Left lung (tissue), 14 donors: ENCODE measurements at places on chromosomes 5 and 9. TPM values are rescaled to one million over a fixed set of nuclear protein-coding genes. Genes with fewer than 3 reads are reported as not detected.

GRCh38 chr5:150489360-150490295, 18.3 kb upstream of the NDST1 start:
- DNase-seq, result no peak

DNA sequence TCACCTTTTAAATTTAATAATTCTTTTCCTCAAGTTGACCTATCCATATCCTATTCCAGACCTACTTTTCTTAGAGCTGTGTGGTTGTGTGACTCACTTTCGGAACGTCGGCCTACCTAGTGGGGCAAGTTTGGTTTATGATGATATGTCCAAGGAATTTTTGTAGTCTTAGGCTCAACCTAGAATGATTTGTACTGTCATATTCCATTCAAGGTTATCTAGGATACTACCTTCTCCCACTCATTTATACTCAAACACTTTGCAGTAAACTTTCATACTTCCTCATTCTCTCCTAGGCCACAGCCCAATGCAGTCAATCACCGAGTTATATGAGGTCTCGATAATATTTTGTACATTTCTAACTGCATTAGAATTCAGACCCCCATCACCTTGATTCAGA, 61.9 kb downstream of the PIK3R1 start:
- DNase-seq, result no peak

The PITX1 gene
- 0.17 TPM for polyA plus RNA-seq

The SHISAL2B gene
- 8.3 TPM for polyA plus RNA-seq

The PCDHB7 gene
- 5.6 TPM for polyA plus RNA-seq

DNA sequence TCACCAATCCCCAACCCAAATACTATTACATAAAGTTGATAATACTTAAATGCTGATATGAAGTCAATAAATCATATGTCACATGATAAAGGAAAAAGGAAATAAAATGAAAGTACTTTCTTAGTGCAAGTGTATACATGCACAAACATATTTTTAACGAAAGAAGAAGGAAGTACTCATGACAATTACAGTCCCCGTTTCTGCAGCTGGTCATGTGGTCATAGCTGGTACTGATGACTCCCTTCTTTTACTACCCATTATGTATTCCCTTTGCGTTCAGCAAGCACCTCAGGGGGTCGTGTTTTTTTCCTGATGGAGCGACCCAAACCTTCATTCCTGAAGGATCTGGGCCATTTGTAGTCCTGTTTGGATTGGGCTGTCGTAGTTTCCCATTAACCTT, 27.3 kb downstream of the CENPP start:
- no peak for DNase-seq

- DNase-seq, result no peak
Observed at GRCh38 chr5:14240359-14240758, 97.2 kb downstream of the TRIO start.

DNA sequence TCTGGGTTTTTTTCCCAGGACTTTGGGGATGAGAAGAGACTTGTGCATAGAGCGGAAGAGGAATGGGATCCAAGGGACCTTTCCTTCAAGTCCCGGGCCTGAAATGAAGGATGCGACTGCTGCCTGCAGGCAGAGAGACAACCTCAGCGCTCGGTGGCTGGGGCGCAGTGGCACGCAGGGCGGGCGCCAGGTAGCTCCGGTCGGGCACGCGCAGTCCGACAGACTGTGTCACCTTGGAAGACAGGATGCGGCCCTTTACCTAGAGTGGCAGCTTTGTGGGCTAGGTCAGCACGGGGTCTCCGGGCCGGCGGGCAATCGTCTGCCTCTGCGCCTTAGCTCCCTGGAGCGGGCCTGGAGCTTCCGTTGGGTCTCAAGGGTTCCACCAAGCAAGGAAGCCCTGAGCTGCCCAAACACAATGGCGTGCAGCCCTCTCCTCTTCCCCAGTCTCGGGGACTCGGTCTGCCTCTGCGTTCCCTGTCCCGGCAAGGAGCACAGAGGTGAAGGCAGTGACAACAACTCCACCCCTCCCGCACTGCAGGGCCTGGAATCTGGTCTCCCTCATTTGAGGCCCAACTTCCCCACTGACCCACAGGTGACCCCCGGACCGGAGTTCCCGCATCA, 6.0 kb downstream of the BARX1 start:
- no peak for DNase-seq

GRCh38 chr9:131874447-131874846, 134.6 kb upstream of the RAPGEF1 start:
- no peak for DNase-seq

- no peak for DNase-seq
Observed at GRCh38 chr5:2742921-2743679, 8.4 kb downstream of the IRX2 start.

The IGFBPL1 gene
- 1.4 TPM for polyA plus RNA-seq

The TTC16 gene
- polyA plus RNA-seq, result 0.87 TPM

GRCh38 chr5:139667001-139667729, 19.0 kb downstream of the CXXC5 start:
- DNase-seq, result no peak

DNA sequence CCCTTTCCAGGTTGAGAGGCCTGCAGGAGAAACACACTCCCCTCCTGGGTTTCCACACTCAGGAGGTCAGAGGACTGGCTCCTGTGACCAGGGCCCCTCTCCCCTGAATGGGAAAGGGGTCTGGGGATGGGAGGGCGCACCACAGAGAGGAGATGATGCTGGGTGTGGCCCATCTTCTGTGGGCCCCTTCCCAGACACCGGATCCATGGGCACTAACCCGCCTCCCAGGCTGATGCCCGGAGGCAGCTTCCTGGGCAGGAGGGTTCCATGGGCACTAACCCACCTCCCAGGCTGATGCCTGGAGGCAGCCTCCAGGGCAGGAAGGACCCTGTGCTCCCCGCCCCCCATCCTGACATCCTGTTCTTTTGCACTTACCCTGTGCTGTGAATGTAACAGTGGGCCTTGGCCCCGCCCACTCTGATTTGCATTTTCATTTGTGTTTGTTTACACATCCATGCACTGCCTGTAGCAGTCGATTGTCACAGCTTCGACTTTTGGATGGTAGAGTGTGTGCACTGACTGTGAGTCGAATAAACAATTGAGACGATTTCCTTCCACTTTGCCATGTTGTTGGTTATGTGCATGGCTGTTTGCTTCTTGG, 9.3 kb upstream of the DOLPP1 start:
- DNase-seq, result no peak

The CCL19 gene
- polyA plus RNA-seq, result not detected

- DNase-seq, result no peak
Observed at GRCh38 chr9:130483371-130483971, 38.7 kb downstream of the ASS1 start.

The VLDLR gene
- polyA plus RNA-seq, result 28.7 TPM

GRCh38 chr5:111737716-111738115, 19.3 kb downstream of the NREP start:
- DNase-seq, result no peak
